Naive thymus-derived CD8-positive, alpha-beta T cell (primary cell): ENCODE measurements at places on chromosomes 5 and 9. TPM values are rescaled to one million over a fixed set of nuclear protein-coding genes. Genes with fewer than 3 reads are reported as not detected.

DNA sequence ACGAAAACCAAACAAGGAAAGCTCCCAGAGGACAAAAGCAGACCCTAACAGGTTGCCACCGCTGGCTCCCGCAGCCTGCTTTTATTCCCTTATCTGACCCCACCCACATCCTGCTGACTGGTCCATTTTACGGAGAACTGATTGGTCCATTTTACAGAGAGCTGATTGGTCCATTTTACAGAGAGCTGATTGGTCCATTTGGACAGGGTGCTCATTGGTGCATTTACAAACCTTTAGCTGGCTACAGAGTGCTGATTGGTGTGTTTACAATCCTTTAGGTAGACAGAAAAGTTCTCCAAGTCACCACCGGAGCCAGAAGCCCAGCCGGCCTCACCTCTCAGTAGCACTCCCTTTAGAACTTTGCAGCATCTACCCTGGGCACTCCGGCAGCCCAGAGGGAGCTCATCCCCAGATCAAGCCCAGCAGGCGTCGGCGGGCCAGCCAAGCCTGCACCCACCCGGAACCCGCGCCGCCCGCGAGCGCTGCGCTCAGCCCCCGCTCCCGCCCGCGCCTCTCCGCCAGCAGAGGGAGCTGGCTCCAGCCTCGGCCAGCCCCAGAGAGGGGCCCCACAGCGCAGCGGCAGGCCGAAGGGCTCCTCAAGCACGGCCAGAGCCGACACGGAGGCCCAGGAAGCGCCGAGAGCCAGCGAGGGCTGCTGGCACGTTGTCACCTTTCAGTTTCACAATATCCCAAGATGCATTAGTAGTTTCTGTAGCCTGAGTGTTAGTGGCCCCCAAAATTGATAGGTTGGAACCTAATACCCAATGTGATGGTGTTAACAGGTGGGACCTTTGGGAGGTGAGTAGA, 35.3 kb upstream of the CLPTM1L start:
- peaks cover 21% of the 10 kb centered on the region for H3K4me1 ChIP-seq
- H3K27ac ChIP-seq = peak overlapping the region; percentile 52
- H3K27me3 ChIP-seq = peaks cover 3% of the 10 kb centered on the region
- H3K4me3 ChIP-seq = peak overlapping the region; percentile 77

DNA sequence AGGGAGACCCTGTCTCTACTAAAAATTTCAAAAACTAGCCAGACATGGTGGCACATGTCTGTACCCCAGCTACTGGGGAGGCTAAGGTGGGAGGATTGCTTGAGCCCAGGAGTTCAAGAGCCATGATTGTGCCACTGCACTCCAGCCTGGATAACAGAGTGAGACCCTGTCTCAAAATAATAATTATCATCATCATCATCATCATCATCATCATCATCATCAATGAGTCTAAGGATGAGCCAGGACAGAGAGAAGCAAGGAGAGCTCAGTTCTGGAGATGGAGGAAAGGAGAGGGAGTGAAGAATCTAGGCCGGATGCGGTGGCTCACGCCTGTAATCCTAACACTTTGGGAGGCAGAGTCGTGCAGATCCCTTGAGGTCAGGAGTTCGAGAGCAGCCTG, 36.7 kb upstream of the MATR3 start:
- H3K27ac ChIP-seq = no peak overlapping the region
- no peak for DNase-seq
- H3K27me3 ChIP-seq = peaks cover 5% of the 10 kb centered on the region

- DNase-seq = no peak
- H3K4me1 ChIP-seq = no peaks in the 10 kb centered on the region
- H3K27ac ChIP-seq = no peak overlapping the region
- no peaks in the 10 kb centered on the region for H3K36me3 ChIP-seq
- no peaks in the 10 kb centered on the region for H3K27me3 ChIP-seq
Observed at GRCh38 chr5:171441246-171441791, 21.9 kb downstream of the FGF18 start.

Gene TRIM36
- not detected for polyA plus RNA-seq

Gene CBY3
- not detected for polyA plus RNA-seq
